ENCODE measurements at places on chromosomes 6 and 20.
A peak's percentile ranks its signal among the peaks of the same experiment; 100 is the strongest.

- DNase-seq, result peak; percentile 89
Measured at GRCh38 chr20:362271-363254, 15.7 kb downstream of the NRSN2 start.

GRCh38 chr6:143608906-143609305, 68.9 kb upstream of the PHACTR2 start:
- no peak for DNase-seq

DNA sequence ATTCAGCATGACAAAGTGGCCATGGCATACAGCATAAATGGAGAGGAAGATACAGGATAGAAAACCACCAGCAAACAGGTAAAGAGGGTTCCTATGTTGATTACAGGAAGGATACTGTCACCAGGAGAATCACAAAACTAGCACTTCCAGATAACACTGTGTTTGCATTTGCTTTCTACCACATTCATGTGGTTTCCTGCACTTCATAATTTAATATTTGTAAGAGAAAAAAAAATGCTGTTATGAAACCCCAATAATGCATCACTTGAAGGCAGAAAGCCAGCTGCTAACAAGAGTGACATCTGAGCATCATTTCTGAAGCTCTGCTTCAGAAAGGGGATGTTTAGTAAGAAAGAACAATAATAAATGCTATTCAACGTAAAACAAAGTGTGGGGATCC, 106.6 kb downstream of the ATXN1 start:
- no peak for DNase-seq

DNA sequence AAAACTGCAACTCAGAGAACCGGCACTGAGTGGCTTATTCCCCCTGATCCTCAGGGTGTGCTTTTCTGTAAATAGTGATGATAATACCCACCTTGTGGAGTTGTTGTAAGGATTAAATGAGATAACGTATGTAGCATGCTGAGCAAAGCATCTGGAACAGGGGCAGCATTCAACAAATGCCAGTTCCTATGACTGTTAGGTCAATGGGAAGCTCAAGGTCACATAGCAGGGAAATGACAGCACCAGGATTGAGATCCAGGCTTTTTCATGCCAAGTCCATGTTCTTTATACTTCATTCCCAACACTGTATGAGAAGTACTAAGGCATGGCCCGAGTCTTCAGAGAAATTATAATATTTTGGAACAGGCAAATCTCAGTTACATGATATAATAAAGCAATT, 5.1 kb downstream of the RCAN2 start:
- DNase-seq, result no peak

- no peak for DNase-seq
Measured at GRCh38 chr6:118959903-118960302, 24.9 kb upstream of the MCM9 start.

DNA sequence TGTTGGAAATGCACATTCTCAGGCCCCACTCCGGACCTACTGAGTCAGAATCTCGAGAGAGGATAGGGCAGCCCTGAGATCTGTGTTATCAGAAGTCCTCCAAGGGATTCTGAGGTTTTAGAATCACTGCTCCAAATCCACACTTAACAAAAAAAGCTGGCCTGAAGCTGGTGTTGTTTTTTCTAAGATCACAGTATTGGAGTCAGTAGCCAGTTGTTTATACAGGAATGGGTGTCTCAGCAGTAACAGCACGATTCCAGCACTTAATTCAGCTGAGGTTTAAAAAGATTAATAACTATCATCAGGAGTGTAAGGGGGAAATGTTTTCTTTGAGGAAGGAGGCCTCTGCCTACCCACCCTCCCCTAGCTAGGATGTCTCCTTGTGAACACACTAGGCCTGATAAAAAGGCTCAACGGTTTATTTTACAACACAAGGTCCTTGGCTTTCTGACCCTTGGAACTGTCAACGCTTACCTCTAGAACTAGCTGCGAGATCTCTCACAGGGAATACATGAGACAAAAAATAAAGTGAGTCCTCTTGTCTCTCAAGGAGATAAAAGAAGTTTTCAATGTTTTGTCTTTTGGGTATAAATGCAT, 505.4 kb downstream of the CD83 start:
- DNase-seq, result no peak

- DNase-seq, result no peak
Measured at GRCh38 chr6:40176152-40176551, 241.9 kb upstream of the MOCS1 start.

DNA sequence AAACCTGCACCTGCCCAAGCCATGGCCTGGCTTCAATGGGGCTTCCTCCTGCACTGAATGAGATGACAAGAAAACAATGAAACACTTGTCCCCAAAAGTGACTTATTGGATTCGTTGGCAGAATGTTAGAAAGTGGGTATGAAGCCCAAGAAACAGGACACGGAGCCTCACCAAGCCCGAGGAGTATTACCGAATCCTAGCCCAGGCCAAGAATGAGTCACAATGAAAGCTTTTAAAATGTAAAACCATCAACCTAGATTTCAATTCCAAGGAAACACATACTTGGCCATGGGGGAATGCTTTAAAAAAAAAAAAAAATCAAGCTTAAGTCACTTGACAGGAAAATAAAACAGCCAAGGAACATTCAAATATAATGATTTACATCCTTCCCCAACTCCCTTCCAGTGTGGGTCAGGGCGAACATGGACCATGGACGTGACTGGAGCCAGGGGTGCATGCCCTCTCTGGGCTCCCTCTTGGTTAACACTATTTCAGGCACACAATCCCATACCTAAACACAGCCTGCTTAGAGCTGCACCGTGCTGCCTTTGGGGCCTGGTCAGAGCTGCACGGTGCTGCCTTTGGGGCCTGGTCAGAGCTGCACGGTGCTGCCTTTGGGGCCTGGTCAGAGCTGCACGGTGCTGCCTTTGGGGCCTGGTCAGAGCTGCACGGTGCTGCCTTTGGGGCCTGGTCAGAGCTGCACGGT, 3.1 kb upstream of the STX16 start:
- peak; percentile 87 for DNase-seq

DNA sequence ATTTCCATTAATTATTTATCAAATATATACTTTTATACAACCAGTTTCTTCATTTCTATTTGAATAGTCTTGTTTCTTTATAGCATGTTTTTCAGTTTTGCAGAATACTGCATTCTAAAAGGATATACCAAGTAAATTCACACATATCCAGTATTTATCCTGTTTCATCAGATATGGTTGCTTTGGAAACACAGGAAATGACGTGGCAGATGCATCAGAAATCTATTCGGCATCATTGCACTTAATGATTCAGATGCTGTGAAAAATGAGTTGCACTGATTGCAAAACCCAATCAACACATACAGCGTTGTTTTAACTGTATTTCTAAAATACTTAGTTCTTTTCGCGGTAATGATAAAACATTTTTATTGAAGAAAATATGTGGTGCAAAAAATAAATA, 594.9 kb downstream of the CDH26 start:
- no peak for DNase-seq

DNA sequence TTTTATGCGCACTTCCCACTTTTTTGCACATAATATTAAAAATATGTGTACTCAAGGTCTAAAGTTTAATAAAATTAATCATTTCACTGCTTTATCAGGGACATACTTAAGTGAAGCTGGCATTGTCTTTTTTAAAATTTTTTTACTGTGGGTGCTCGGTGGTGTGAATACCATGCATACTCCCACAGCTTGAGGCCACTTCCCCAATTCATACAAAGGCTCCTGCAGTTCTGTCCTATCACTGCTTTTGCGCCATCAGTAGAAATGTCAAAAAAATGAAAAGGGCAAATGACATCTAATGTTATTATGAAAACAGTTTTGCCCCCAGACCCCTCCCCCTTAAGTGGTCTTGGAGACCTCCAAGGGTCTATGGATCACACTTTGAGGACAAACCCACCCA, 464.1 kb upstream of the ARID1B start:
- DNase-seq, result no peak

DNA sequence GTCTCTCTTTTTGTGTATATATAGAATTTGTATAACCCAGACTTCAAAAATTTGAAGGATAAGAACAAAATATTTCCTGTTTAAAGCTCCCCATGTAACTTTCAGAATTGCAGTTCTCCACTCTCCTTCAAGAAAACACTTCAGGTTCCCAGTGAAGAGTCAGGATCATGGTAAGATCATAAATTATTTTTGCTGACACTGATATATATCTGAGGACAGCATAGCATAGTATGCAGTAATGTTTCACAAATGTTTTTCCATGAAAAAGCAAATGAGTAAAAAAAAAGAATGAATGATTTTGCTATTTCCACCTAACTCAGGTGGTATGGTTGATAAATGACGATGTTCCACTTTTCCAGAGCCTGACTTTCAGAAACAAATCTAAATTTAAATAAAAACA, 545.6 kb upstream of the EPHA7 start:
- no peak for DNase-seq

- DNase-seq, result no peak
Measured at GRCh38 chr20:356745-357144, 9.8 kb downstream of the NRSN2 start.

DNA sequence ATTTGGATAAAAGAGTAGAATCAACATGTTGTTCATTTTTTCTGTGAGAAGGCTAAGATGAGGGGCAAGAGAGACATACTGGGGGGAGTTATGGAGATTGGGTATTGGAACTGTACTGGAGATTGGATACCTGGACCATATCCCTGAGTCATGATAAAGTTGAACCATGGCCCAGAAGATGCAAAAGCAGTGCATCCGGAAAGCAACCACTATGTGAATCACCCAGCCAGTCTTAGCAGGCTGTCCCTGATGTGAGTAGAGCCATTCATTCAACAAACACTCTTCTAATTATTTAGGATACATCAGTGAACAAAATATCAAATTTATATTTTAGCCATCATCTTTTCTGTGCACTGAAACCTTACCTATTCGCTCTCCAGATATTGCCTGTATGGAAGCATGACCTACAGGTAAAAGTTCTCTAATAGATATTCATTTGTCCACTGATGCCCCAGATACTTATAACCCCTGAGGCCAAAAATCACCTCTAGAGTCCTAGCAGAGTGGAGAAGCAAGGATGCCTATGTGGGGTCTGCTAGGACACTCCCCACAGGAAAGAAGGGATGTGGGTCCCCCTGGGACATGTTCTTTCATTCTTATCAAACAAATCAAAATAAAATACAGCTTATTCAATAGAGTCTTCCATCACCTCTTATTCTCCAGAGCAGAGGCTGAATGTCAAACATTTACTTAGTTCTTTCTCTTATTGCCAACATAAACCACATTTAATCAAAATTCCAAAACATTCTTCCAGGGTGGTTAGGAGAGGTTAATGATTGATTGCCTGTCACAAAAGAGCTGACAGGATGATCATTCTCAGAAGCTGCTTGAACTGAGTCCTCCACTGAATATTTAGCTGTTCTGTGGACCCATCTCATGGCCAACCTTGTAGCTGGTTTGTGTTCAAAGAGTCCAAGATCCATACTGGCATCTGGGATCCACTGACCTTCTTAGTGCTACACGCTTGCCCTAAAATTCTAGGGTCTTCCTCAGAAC, 37.0 kb upstream of the PKHD1 start:
- no peak for DNase-seq

- peak; percentile 46 for DNase-seq
Measured at GRCh38 chr6:109867009-109867969, 110.8 kb upstream of the GPR6 start.

GRCh38 chr6:89411145-89412070, 665 bp downstream of the RRAGD start:
- peak; percentile 8 for DNase-seq

DNA sequence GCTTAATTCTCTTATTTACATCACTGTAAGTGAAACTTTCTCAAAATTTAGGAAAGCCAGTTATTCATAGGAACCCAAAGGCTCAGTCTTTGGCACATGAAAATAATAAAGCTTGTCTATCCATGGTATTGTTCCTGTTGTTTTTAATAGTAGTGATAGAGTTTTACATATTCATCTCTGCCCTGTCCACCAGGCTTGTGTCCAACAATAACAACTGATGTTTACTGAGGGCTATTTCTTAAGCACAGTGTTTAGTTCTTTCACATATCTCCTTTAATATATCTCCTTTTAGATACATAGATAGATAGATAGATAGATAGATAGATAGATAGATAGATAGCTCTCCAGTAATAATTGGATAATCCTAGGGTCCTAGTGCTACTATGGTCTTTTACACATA, 34.2 kb downstream of the FOXQ1 start:
- peak; percentile 16 for DNase-seq

GRCh38 chr6:170125456-170126300, 165.2 kb downstream of the DLL1 start:
- DNase-seq, result no peak

GRCh38 chr20:62970307-62971210, 18.1 kb downstream of the SLC17A9 start:
- DNase-seq, result peak; percentile 19

DNA sequence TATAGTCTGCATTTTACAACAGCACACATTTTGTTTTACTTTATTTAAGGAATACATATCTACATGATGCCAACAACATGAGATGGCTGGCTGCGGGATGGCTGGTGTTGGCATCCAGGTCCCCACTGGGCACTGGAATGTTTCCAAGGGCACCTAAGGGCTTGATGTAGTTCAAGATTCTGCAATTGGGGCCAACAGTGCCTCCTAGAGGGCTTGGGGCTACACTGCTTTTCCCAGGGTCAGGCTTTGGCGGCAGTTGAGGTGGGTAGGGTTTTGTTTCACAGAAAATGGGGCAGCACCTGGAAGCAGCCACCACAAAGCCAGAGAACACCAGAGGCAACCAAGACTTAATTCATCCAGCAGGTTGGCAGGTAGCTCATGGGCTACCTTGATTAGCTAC, 202.2 kb upstream of the PRND start:
- no peak for DNase-seq

DNA sequence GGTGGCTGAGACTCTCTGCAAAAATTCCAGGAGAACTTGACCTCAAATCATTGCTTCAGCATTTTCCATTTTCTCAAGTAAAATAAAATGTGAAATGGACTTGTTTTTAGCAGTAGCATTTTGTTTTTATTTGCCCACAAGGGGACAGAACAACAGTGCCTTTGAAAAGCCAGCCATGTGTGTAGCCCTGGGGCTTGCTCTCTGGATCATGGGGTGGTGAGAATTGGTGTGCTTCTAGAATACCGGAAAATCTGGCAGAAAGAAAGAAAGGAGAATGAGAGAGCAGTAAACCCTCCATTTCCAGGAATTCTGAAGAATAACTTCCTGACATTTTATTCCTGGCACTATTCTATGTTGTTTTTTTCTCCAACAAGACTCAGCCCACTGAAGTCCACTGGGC, 254.7 kb upstream of the MOCS1 start:
- no peak for DNase-seq

GRCh38 chr6:90250405-90250804, 46.2 kb downstream of the BACH2 start:
- no peak for DNase-seq

DNA sequence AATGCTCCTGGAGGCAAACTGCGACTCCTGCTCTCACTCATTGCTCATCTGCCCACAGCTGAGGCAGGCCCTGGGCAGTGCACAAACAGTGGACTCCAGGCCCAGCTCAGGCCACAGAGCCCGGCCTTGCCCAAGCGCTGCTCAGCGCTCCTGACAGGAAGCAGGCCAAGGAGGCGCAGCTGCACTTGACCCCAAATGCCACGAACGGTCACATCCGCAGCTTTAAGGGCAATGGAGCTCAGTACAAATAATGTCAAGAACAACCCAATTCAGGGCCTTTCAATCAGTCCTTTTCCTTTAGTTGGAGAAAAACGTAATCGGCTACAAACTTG, 33.8 kb downstream of the RRBP1 start:
- DNase-seq, result no peak

- DNase-seq, result peak; percentile 33
Measured at GRCh38 chr6:52664991-52665686, 5.8 kb upstream of the TMEM14A start.

- no peak for DNase-seq
Measured at GRCh38 chr20:51233345-51233744, 210.4 kb upstream of the KCNG1 start.

Measured in EH (cell line).